ENCODE measurements at places on chromosomes 12 and 14. TPM values are rescaled to one million over a fixed set of nuclear protein-coding genes. Genes with fewer than 3 reads are reported as not detected.

Gene SERPINA12
- total RNA-seq = not detected

Gene DBX2
- not detected for total RNA-seq

Gene PPP1R1A
- total RNA-seq = not detected

Gene MYF5
- total RNA-seq = not detected

Gene HHIPL1
- 0.29 TPM for total RNA-seq

Gene PTCSC3
- total RNA-seq = not detected

Gene OR6C2
- not detected for total RNA-seq

Gene SPATA7
- total RNA-seq = 3.6 TPM

Gene ORAI1
- total RNA-seq = 43.9 TPM

Gene AICDA
- not detected for total RNA-seq

Measured in A549 treated with RU486 at 1 μM for 4 hours (cell line).